Stimulated activated CD8-positive, alpha-beta memory T cell treated with anti-CD3 and anti-CD28 coated beads, Interleukin-15, amount 100 ng/mL, for 48 hours (primary cell): ENCODE measurements at places on chromosomes 12 and 14.

DNA sequence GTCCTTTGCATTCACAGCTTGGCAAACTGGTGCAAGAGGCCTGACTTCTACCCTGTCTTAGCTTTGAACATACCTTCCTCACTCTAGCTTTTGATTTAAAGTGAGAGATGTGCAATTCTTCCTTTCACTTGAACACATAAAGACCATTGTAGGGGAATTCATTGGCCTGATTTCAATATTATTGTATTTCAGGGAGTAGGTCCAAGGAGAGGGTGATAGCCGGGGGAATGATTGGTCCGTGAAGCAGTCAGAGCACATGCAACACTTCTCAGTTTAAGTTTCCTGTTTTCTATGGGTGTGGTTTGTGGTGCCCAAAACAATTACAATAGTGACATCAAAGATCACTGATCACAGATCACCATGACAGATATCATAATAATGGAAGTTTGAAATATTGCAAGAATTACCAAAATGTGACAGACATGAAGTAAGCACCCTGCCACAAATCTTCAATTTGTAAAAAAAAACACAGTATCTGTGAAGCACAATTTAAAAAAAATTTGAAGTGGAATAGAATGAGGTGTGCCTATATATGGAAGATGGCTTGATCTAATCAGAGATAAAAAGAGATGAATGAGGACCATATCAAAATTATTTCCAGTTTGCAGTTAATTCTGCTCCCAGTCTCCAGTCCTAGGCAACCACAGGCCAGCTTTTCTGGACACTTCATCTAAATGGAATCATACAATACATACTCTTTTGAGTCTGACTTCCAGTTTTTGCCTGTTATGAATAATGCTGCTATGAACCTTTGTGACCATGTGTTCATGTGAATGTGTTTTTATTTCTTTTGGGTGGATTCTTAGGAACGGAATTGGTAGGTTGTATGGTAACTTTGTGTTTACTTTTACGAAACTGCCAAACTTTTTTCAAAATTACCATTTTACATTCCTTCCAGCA is 23.2 kb downstream of the BORCS5 start:
- no peak for DNase-seq

GRCh38 chr12:79934281-79935020 is 446 bp downstream of the PPP1R12A start:
- DNase-seq = peak; percentile 26

DNA sequence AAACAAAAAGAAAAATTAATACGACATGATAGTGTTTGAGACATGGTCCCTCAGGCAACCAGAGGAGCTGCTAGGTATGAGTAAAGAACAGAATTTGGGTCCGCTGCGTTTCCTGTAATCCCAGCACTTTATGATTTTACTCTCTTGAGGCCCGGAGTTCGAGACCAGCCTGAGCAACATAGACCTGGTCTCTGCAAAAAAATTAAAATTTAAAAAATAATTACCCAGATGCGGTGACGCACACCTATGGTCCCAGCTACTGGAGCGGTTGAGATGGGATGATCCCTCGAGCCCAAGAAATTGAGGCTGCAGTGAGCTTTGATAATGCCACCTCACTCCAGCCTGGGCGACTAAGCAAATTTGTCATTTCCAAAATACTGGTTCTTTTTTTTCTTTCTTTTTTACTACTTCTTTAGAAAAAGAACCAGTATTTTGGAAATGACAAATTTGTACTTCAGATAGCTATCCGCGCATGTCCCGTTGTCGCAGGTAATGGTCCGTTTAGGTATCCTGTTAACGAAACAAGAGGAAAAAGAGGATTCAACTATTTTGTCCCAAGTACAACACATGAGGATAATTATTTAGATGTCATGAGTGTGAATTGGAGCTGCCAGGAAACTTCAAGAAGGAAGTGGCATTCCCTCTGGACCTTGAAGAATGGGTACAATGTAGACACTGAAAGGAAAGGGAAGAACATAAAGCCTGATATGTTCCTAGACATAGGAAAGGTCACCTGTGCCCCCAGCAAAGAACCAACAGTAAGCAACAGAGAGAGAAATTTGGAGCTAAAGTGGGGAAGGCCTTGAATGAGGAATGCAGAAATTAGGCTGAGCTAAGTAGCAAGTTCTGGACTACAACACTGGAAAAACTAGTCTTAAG is 1.2 kb upstream of the HECTD1 start:
- peak; percentile 3 for DNase-seq

- no peak for DNase-seq
Measured at GRCh38 chr12:1618489-1618888, 10.5 kb upstream of the WNT5B start.
